HS-27A (cell line): ENCODE measurements at places on chromosomes 7 and 10.

- DNase-seq = peak; percentile 9
These were observed 33.3 kb upstream of the EBLN1 start for GRCh38 chr10:22250897-22251660.

GRCh38 chr10:34622945-34623344 lies 192.2 kb downstream of the PARD3 start:
- no peak for DNase-seq

DNA sequence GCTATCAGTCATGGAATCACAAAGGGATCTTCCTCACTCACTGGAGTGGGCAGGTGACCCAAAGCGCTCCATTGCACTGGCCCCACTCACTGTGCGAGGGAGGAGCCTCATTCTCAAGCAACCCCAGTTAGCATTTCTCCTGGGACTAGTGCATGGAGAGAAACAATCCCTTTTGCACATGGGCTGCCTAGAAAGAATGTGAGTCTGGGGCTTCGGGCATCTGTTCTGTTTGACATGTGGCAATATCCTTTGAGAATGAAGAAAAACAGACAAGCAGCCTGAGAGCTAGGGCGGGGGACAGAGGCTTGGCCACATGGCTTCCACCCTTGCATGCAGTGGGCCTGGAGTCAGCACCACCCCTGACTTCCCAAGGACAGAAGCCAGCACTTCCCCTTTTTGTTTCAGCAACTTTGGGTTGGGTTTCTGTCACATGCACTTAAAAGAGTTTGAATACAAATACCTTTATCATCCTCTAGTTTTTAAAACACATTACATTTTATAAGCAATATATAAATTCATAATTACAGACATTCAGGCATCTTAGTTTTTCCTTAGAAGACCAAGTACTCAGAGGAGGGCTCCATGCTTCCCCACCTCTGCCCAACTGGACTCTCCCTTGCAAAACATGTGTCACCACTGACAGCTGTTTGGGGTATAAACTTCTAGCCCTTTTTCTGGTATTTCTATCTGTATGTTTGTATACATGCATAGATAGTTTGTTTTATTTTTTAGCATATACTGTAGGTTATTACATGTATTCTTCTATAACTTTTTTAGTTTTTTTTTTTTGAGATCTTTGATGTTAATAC lies 73.8 kb downstream of the RBM20 start:
- DNase-seq = no peak

- no peak for DNase-seq
These were observed 46.1 kb downstream of the UBE2H start for GRCh38 chr7:129906700-129907099.

DNA sequence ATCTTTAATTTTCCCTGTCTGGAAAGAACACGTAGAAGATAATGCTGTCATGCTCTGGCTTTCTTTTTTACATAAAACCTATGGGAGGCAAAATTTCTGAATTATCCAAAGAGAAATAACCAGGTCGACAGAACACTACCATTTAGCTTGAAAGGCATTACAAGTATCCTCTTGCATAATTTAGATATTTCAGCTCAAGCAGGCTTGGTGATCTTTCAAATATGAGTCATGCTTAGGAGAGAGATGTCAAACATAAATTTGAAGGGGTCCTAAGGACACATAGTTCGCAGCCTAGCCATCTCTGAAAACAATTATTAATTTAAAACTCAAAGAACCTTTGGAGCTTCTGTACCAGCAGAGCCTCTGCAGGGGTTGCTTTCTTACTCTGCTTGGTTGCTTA lies 100.9 kb downstream of the FAS start:
- no peak for DNase-seq
